ENCODE measurements at places on chromosomes 5 and 9.

GRCh38 chr9:100227636-100228035, 125.1 kb downstream of the TEX10 start:
- no peak for DNase-seq

DNA sequence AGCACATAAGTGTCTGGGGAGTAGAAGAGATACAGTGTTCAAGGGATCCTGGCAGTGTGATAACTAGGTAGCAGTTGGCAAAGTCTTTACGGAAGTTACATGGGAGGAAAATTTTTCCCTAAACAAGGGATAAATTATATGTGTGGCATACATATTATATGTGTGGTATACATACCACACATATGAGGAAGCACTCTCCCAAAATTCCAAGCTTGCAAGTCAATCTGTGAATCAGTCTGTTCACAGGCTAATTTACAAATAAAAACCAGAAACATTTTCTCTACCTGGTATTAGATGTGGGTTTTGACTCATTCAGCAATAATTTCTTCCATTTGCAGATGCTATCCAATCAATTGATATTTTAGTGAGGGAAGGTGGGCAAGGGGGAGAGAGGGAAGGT, 110.0 kb downstream of the ISOC1 start:
- DNase-seq: no peak

DNA sequence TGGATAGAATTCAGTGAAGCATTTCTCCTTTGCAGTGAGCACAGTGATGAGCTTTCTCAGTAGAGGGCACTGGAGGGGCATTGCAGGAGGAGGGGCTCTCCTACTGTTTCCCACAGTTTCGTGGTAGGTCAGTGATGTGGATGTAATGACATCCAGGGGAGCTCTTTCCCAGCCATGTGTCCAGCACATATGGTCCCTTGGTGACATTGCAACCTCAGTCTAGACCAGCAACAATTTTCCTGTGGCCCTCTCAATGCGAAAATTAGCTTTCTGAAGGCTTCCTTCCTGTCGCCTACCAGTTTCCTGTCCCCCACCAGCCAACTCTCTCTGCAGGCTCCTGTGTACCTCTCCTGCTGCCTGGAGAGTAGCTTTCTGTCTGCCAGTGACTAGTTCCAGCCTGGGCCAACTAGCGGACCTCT, 6.9 kb upstream of the PDCL start:
- no peak for DNase-seq

GRCh38 chr9:8857926-8858595, 1058.5 kb upstream of the DMAC1 start:
- no peak for DNase-seq

- DNase-seq: no peak
These were observed 118.2 kb downstream of the SNCAIP start for GRCh38 chr5:122430319-122430586.

- no peak for DNase-seq
These were observed 939.1 kb upstream of the ACO1 start for GRCh38 chr9:31445357-31445756.

DNA sequence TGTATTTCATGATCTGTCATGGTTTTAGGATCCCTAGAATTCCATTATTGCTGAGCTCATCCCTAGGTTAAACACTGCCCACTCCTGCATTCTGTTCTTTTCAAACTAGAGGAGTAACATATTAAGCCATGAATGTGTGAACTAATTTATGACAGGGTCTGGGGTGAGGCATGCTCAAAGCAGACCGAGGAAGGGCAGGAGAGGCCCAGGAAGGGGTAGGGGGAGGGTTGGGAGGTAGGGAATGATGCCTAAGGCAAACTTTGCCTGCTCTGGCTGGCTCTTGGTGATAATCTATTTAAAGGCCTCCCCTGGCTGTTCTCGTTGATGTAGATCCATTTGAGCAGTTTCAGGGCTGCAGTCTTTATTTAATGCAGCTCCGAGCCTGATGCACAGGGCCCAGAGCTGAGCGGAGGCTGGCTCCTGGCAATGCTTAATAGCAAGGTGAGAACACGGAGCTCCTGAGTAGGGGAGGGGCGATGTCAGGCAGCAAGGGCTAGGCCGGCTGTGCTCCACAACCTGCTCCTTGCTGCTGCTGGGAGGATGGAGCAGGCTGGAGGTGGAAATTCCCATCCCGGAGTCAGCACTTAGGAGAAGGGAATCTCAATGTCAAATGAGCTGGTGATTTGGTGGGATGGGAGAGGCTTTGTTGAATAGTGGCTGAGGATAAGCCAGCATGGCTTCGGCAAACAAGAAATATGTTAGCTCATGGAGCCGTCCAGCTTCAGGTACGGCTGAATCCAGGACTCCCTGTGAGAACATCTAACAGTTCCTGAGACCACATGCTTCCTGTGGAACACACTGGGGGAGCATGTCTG, 73.2 kb upstream of the UNC5A start:
- no peak for DNase-seq

DNA sequence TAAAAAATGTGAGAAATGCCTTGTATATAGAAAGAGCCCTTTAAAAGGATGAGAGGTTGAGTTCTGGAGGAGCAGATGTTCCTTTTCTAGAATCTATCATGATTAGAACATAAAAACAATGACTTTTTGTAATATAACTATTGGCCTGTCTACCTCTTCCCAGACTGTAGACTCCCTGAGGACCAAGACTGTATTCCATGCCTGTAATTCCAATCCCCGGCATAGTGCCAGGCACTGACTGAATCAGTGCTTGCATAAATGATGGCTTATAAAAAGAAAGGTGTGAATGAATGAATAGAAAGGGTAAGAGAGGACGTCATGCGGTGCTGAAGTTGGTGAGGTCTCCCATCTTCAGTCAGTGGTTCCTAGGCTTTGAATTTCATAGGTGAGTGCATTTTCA, 92.6 kb upstream of the GDNF start:
- DNase-seq: no peak

DNA sequence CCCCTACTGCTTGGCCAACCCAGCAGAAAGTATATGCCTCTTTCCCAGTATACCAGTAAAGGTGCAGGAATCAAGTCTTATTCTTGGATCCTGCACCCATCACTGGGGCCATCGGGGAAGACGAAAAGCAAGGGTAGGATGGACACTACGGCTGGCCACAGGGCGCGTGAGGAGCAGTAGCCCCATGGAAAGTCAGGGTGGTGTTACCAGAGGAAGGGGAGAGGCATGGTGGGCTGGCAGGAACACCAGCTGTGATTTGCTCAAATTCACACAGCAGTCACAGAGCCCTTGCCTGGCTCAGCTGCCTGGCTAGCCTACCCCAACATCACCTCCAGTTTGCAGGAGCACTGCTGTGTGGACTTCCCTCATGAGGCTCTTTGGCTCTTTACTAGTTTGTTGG, 34.5 kb upstream of the SAP30L start:
- DNase-seq: no peak
